ENCODE measurements at places on chromosomes 11 and 22. TPM values are rescaled to one million over a fixed set of nuclear protein-coding genes. Genes with fewer than 3 reads are reported as not detected.

ADAMTS8 gene
- not detected for total RNA-seq

MMP12 gene
- total RNA-seq = not detected

TRIM49 gene
- total RNA-seq = not detected

OR52E6 gene
- not detected for total RNA-seq

CCDC134 gene
- 5.2 TPM for total RNA-seq

PHF21B gene
- total RNA-seq = not detected

TNNT3 gene
- total RNA-seq = not detected

OR8G5 gene
- not detected for total RNA-seq

OR10A2 gene
- total RNA-seq = not detected

BEST1 gene
- total RNA-seq = 0.91 TPM

ANO5 gene
- total RNA-seq = not detected

CDC42EP1 gene
- total RNA-seq = 111 TPM

CEND1 gene
- total RNA-seq = not detected

RBMXL2 gene
- total RNA-seq = not detected

ESAM gene
- total RNA-seq = 0.17 TPM

ZNF214 gene
- total RNA-seq = 3.8 TPM

RRP8 gene
- total RNA-seq = 9.7 TPM

C11orf91 gene
- not detected for total RNA-seq

GAS2 gene
- 1.3 TPM for total RNA-seq

CBLIF gene
- not detected for total RNA-seq

OR8D1 gene
- total RNA-seq = not detected

APOBEC3B gene
- 11.2 TPM for total RNA-seq

TMEM41B gene
- total RNA-seq = 58.2 TPM

EFCAB6 gene
- total RNA-seq = 0.59 TPM

HORMAD2 gene
- not detected for total RNA-seq

ARRB1 gene
- total RNA-seq = 3.9 TPM

TEAD1 gene
- 93.9 TPM for total RNA-seq

NLRP10 gene
- 18.0 TPM for total RNA-seq

CCDC89 gene
- 0.56 TPM for total RNA-seq

KLHL35 gene
- 2.9 TPM for total RNA-seq

SMC1B gene
- total RNA-seq = 0.17 TPM

APOL4 gene
- 0.26 TPM for total RNA-seq

TUBA8 gene
- 0.33 TPM for total RNA-seq

LAYN gene
- 16.5 TPM for total RNA-seq

TRIM22 gene
- 57.7 TPM for total RNA-seq

UPK2 gene
- not detected for total RNA-seq

GGT1 gene
- 10.9 TPM for total RNA-seq

DDTL gene
- 0.17 TPM for total RNA-seq

ACTN3 gene
- not detected for total RNA-seq

PTPRCAP gene
- total RNA-seq = 2.0 TPM

VSIG10L2 gene
- total RNA-seq = not detected

Measured in mammary epithelial cell (primary cell).